Sigmoid colon (tissue), 7 donors: ENCODE measurements at places on chromosomes 4 and X. TPM values are rescaled to one million over a fixed set of nuclear protein-coding genes. Genes with fewer than 3 reads are reported as not detected.

DNA sequence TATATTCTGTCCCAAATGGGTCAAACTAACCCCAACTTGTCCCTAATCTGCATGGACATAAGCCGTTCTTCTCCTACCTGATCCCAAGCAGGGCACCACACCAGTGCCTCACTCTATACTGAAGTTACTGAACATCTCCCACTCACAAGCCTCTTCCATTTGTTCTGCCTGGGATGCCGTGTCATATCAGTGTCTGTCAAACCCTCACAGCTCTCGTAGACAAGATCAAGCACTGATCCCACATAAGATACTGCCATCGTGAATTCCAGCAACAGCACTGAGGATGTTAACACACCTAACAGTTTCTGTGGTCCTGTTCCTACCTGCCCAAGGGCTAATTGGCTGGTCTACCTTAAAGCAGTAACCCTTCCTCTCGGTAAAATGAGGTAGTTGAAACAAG is 162.1 kb downstream of the APBB2 start:
- no peak for DNase-seq

GLOD5 gene
- total RNA-seq: not detected

GRCh38 chr4:136571315-136571714 is 961.0 kb downstream of the PCDH18 start:
- no peak for DNase-seq

DNA sequence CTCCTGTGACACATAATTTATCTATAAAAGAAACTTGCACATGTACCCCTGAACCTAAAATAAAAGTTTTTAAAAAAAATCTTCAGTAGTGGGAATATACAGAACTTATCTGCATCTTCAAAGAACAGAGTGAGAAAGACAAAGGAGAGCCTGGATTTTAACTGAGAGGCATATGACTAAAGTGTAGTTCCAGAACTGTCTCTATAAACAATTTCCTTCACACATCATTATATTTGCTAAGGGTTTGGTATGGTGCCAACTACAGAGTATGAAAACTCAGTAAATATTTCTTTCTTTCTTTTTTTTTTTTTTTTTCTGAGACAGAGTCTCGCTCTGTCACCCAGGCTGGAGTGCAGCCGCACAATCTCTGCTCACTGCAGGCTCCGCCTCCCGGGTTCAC is 49.9 kb upstream of the NFKB1 start:
- DNase-seq: no peak

- no peak for DNase-seq
Observed at GRCh38 chrX:68880846-68881552, 52.2 kb downstream of the EFNB1 start.

ARMCX4 gene
- 13.2 TPM for total RNA-seq

GPM6B gene
- total RNA-seq: 24.9 TPM

TBX22 gene
- not detected for total RNA-seq

GRCh38 chrX:39261446-39262147 is 460.3 kb downstream of the MID1IP1 start:
- no peak for DNase-seq
